ENCODE measurements at places on chromosomes 16 and 17. TPM values are rescaled to one million over a fixed set of nuclear protein-coding genes. Genes with fewer than 3 reads are reported as not detected.

GDPD3 gene
- 3.6 TPM for total RNA-seq

ZNF764 gene
- 11.9 TPM for total RNA-seq

- H3K36me3 ChIP-seq, result no peaks in the 10 kb centered on the region
- no peaks in the 10 kb centered on the region for H3K27me3 ChIP-seq
- H3K27ac ChIP-seq, result no peak overlapping the region
Observed at GRCh38 chr17:2184993-2185931, 118.3 kb downstream of the SMG6 start.

- no peaks in the 10 kb centered on the region for H3K36me3 ChIP-seq
- DNase-seq, result no peak
- peaks cover 5% of the 10 kb centered on the region for H3K27me3 ChIP-seq
- H3K4me3 ChIP-seq, result no peak overlapping the region
- H3K27ac ChIP-seq, result no peak overlapping the region
Observed at GRCh38 chr17:79354173-79354820, 256.6 kb downstream of the RBFOX3 start.

DNA sequence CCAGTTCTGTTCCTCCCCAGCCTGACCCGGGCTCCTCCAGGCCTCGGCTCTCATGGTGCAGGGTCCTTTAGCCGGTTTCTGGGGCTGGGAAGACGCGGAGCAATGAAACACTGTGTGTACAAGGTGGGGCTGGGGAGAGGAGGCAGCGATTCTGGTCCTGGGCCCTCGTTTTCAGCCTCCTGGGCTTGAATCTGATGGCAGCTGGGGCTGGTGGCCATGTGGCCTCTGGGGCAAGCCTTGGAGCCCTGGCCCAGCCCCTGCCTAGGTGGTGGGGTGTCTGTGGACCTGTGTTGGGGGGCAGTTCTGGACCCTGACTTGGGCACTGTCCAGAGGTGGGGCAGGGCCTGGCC, 4.1 kb downstream of the FOXJ1 start:
- no peak for DNase-seq
- H3K27me3 ChIP-seq, result peaks cover 11% of the 10 kb centered on the region
- H3K27ac ChIP-seq, result no peak overlapping the region
- H3K4me1 ChIP-seq, result peaks cover 3% of the 10 kb centered on the region

- H3K27ac ChIP-seq, result no peak overlapping the region
- DNase-seq, result no peak
- peaks cover 7% of the 10 kb centered on the region for H3K4me1 ChIP-seq
- no peaks in the 10 kb centered on the region for H3K27me3 ChIP-seq
- H3K4me3 ChIP-seq, result no peak overlapping the region
Observed at GRCh38 chr17:64245218-64246145, 17.6 kb downstream of the TEX2 start.

DNA sequence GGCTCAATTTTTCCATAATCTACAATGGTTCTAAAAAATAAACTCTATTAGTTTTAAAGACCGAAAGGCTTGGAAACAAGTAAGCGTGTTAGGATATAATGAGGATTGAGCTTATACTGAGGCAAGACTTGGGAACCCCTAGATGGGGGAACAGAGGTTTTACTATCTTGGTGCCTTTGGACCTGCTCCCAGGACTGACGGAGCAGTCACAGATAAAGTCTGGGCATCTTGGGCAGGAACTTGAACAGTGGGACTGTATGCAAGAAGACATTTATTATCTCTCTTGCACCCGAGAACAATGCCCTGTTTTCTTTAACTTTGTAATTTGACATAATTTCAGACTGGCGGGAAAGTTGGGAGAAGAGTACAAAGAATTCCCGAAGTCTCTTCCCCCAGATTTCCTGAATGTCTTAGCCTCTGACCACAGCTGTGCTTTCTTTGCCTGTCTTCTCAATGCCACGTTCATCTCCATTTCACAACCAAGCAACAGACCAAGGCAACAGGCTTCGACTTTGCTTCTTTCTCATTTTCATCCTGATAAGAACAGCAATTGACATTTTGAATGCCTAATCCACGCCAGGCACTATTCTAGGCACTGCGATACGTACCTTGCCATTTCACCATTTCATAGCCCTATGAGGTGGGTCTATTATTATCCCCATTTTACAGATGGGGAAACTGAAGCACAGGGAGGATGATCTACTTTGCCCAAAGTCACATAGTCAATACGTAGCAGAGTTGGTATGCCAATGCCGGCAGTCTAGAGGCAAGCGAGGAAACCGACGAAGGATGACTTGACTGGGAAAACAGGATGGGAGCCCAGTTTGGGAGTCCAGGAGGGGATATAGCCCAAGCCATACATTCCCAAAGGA, 3.0 kb upstream of the IL4R start:
- H3K4me3 ChIP-seq, result no peak overlapping the region
- no peak for DNase-seq
- H3K27ac ChIP-seq, result no peak overlapping the region
- no peaks in the 10 kb centered on the region for H3K36me3 ChIP-seq
- H3K27me3 ChIP-seq, result no peaks in the 10 kb centered on the region

DNA sequence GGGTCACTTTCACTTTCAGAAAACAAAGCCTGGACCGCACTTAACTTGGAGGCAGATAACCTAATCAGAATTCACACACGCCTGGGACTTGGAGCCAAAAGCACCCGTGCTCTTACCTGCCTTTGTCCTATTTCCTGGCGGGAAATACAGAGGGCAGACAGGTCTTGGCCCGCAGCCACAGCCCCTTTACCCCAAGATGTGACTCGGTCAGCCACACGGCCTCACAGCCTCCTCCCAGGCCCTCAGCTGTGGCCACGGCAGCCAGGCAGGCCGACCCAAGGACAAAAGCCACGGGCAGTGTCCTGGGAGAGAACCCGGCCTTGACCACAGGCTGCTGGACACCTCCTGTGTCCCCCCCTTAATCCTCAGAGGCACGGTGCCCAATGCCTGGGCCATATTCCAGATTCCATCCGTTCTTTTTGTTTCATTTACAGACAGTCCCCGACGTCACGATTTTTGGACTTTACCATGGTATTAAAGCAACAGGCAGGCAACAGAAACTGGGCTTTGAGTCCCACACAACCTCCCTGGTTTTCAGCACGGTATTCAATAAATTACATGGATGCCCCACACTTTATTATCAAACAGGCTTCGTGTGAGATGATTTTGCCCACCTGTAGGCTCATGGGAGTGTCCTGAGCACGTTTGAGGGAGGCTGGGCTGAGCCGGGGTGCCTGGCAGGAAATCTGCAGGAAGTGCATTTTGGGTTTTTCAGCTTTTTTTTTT, 30.1 kb upstream of the GAA start:
- peak overlapping the region; percentile 95 for H3K27ac ChIP-seq
- peaks cover 8% of the 10 kb centered on the region for H3K4me1 ChIP-seq
- no peaks in the 10 kb centered on the region for H3K27me3 ChIP-seq
- H3K36me3 ChIP-seq, result no peaks in the 10 kb centered on the region
- peak; percentile 90 for DNase-seq

DNA sequence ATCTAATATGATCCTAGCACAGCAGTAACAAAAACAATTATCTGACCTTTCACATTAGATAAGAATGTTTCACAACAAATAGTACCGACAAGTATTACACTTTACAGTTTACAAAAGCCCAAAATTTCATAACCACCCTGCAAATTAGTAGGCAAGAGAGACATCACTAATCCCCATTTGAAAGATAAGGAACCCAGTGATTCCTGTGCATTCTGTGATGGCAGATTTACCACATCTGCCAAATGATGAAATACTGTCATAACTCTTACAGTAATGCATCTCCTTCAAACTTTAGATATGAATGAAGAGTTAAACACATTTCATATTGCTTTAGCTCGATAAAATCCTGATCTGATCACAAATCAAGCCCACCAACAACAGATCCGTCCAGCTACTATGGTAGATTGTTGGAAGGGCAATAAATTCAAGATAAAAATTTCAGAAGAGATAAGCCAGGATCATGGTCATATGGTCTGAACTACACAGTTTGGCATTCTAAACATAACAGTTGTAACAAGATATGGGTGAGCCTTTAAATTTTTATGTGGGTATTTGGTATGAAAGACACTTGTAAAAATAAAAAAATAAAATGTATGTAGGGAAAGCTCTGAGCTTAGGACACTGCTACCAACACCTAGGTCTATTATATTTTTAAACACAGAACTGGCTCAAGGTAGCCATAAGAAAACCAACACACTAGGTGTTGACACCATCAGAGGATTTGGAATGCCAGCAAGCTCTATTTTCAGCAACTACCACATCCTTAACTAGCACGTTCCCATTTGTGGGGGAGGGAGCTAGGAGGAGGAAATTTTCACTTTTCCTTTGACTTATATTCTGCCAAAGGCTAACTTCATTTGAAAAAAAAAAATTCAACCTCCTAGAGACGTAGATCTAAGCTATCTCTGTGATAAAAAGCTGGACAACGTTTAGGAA, 9.3 kb downstream of the YWHAE start:
- DNase-seq, result no peak
- H3K4me1 ChIP-seq, result no peaks in the 10 kb centered on the region
- H3K4me3 ChIP-seq, result peak overlapping the region; percentile 25
- no peaks in the 10 kb centered on the region for H3K27me3 ChIP-seq
- no peaks in the 10 kb centered on the region for H3K36me3 ChIP-seq
- H3K27ac ChIP-seq, result no peak overlapping the region

- no peaks in the 10 kb centered on the region for H3K36me3 ChIP-seq
- H3K27ac ChIP-seq, result no peak overlapping the region
- DNase-seq, result peak; percentile 87
- H3K27me3 ChIP-seq, result no peaks in the 10 kb centered on the region
Observed at GRCh38 chr17:39634384-39634871, 2.5 kb upstream of the STARD3 start.

NAGS gene
- total RNA-seq, result 3.5 TPM

GAS7 gene
- 20.5 TPM for total RNA-seq

DNA sequence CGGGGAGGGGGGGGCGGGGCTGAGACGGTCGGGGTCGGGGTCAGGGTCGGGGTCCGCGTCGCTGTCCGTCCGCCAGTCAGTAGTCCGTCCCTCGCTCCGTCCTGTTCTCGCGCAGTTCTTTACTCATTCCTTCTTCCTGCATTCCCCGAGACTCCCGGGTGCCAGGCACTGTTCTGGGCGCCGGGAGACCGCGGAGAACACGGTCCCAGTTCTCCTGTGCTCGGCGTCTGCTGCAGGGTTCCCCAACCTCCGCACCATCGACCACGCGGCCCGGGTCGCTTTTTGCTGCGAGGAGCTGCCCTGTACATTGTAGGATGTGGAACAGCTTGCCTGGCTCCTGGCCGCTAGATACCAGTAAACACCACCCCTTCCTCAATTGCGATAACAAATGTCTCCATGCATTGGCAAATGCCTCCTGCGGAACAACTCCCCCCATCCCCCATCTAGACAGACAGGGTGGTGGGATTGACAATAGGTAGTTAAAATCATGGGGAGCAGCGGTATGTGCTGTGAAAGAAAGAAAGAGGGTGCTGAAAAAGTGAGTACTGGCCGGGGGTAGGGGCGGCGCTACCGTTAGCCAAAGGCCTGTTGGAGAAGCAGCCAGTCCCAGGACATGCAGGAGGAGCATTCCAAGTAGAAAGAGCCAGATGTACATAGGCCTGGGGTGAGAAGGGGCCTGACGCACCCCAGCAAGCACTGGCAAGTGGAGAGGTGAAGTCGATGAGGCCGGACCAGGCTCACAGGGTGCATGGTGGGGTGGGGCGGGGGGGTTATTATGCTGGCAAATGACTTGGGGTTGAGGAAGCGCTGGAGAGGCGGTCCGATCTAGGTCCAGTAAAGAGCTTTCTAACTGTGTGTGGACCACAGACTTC, 631 bp downstream of the TRAF7 start:
- no peak overlapping the region for H3K27ac ChIP-seq
- H3K27me3 ChIP-seq, result no peaks in the 10 kb centered on the region
- peak overlapping the region; percentile 61 for H3K4me3 ChIP-seq
- no peaks in the 10 kb centered on the region for H3K36me3 ChIP-seq

- no peak overlapping the region for H3K27ac ChIP-seq
- no peaks in the 10 kb centered on the region for H3K36me3 ChIP-seq
- DNase-seq, result no peak
- no peaks in the 10 kb centered on the region for H3K4me1 ChIP-seq
- H3K4me3 ChIP-seq, result no peak overlapping the region
Observed at GRCh38 chr17:68993112-68993511, 37.9 kb upstream of the ABCA8 start.

- H3K36me3 ChIP-seq, result no peaks in the 10 kb centered on the region
- no peak for DNase-seq
- H3K4me1 ChIP-seq, result no peaks in the 10 kb centered on the region
- no peak overlapping the region for H3K27ac ChIP-seq
- H3K27me3 ChIP-seq, result no peaks in the 10 kb centered on the region
Observed at GRCh38 chr17:20728181-20728580, 148.7 kb downstream of the CDRT15L2 start.

- H3K27ac ChIP-seq, result no peak overlapping the region
- H3K36me3 ChIP-seq, result no peaks in the 10 kb centered on the region
Observed at GRCh38 chr16:88968589-88969280, 8.3 kb downstream of the CBFA2T3 start.

TMEM92 gene
- 2.4 TPM for total RNA-seq

DNA sequence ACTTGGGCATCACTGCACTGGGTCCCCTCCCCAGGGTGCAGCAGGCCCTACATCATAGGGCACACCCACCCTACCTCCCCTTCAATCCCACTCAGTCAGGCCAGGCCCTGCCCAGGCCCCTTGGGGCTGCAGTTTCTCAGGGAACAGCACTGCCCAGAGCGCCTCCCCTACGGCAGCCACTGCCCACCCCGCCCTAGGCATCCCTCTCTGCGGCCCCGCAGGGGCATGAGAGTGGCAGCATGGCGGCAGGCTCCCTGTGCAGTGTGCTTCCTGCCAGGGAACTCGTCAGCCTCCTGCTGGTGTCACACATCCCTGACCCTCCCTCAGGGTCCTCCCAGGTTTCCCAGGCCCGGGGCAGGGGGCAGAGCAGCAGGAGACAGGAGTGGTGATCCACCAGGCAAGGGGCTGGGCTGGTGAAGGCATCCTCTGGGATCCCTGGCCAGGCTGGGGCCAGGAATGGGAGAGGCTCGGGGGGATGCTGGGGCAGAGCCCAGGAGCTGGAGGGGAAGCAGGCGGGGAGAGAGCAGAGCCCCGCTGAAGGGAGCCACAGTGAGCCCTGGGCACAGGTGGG, 16.2 kb upstream of the BAHCC1 start:
- no peaks in the 10 kb centered on the region for H3K36me3 ChIP-seq
- H3K27me3 ChIP-seq, result no peaks in the 10 kb centered on the region
- H3K4me3 ChIP-seq, result no peak overlapping the region
- DNase-seq, result no peak
- no peaks in the 10 kb centered on the region for H3K4me1 ChIP-seq

C16orf92 gene
- not detected for total RNA-seq

DNA sequence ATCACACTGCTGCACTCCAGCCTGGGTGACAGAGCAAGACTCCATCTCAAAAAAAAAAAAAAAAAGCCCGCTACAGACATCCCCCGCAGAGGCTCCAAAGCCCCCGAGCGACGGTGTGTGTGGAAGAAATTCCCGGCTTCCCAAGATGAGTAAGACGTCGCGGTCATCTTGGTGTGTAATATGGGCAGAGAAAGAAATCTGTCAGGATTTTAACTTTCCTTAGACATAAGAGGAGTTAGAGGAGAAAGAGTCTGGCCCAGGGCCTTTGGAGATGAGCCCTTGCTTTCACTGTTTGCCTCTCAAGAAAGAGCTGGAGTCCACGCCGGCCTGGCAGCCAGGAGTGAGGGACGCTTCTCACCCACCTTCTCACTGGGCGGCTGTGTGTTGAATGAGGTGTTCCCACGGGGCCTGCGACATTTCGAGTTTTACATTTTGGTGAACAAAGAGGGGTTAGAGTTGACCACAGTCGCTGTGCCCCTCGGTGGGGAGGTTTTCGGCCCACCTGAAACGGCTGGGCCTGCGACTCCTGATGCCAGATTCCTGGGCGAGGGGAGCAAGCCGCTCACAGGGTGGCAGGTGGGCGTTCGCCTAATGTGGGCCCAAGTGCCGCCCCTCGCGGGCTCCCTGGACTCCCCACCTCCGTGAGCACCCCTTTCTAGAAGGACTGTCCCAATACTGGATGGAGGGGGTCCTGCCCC, 17.9 kb downstream of the C1QTNF1 start:
- no peaks in the 10 kb centered on the region for H3K27me3 ChIP-seq
- no peaks in the 10 kb centered on the region for H3K36me3 ChIP-seq
- H3K4me1 ChIP-seq, result no peaks in the 10 kb centered on the region
- no peak overlapping the region for H3K27ac ChIP-seq
- DNase-seq, result no peak
- H3K4me3 ChIP-seq, result no peak overlapping the region

Data from kidney (tissue), 22 donors.